ENCODE measurements at places on chromosomes 3 and 15.

GRCh38 chr15:90691369-90691768 is 25.8 kb upstream of the BLM start:
- DNase-seq, result no peak

DNA sequence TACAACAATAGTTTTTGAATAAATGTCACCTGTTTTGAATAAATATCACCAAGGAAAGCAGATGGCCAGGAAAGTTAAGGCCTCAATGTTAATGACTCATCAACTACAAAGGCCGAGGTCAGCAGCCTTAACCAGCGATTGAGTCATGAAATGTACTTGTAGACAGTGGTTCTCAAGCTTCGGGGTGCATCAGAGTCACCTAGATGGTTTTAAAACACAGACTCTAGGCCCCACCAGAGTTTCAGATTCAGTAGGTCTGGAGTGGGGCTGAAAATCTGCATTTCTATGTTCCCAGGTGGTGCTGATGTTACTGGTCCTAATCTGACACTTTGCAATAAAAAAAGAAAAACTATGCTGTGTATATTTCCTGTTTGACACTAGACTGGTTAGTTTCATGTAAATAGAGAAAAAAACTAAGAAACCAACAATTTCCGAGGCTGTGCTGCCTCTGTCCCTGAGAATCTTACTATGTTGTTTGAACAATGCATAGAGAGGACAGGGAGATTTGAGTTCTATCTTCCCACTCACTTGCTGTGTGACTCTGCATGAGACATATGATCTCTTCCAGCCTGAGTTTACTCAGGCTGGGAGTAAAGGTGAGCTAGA is 9.8 kb downstream of the RAB27A start:
- DNase-seq, result no peak

DNA sequence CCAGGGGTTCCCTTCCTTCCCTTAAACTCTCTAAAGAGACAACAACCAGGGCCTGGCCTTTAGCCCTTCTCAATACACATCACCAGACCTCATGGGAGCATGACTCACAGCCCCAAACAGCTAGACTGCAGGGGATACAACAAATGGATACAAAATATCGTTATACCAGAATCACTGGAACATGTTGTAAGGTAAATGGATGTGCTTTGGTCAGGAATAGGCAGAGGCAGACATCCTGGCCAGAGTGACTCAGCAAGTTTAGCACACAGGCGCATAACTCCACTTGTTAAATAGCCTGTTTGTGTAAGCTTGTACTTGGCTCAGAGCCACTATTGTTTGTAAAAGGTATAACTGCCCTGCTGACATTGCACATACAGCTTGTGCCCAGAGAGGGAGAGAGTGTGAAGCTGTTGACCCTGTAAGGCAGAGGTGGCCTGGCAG is 18.3 kb downstream of the TMED3 start:
- no peak for DNase-seq

DNA sequence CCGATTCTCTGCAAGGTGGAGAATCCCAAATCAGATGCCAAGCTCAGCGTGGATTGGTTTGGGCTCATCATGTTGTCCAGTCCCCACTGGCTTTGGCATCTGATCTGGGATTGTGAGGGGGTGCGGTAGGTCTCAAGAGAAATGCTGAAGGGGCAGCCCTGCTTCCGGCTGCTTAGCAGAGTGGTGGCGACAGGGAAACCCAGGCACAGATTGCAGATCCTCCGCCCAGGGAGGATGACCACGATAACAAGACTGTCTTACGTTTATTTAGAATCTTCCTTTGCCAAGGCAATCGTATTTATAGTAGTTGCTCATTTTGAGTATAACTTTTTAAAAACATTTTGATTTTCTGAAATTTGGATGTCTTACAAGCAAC is 61.1 kb downstream of the SLC12A8 start:
- DNase-seq, result no peak

DNA sequence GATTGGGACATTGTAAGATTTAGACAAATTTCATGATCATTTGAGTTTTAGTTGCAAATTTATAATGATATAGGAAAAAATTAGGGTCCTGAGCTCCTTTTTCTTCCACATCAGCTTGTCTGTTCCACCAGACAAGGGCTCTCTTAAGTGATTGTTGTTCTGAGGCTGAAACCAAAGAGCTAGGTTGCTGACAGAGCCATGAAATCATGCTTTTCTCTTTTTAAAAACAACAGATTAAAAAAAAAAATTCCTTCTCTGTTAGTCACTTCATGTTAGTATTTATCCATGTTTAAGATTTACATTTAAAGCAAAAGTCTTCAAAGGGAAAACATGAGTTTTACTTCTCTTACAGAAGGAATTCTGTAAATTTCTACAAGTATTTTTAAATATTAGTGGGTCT is 56.8 kb downstream of the ATP2C1 start:
- DNase-seq, result no peak

Measured in T-helper 17 cell (primary cell).